T-cell (primary cell): ENCODE measurements at places on chromosomes 3 and 15.

DNA sequence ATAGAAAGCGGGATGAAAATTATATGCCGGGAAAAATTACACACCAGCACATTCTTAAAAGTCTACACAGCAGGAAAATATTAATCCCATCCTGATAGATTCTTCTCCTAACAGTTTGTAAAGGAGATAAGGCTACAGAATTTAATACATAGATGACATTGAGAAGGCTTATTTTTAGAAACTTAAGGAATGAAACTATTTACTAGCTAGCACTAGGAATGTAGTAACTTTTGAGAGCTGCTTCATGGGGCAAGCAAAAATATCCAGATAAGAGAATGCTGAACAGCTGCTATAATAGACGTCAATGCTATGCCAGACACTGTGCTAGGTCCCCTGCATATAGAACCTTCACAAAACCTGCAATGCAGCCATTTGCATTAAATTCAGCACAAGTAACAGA is 912.7 kb upstream of the NR2F2 start:
- DNase-seq, result no peak

- DNase-seq, result no peak
Observed at GRCh38 chr3:138451595-138452162, 17.3 kb downstream of the ESYT3 start.

- DNase-seq, result no peak
Observed at GRCh38 chr3:190252080-190252479, 70.2 kb downstream of the CLDN1 start.

DNA sequence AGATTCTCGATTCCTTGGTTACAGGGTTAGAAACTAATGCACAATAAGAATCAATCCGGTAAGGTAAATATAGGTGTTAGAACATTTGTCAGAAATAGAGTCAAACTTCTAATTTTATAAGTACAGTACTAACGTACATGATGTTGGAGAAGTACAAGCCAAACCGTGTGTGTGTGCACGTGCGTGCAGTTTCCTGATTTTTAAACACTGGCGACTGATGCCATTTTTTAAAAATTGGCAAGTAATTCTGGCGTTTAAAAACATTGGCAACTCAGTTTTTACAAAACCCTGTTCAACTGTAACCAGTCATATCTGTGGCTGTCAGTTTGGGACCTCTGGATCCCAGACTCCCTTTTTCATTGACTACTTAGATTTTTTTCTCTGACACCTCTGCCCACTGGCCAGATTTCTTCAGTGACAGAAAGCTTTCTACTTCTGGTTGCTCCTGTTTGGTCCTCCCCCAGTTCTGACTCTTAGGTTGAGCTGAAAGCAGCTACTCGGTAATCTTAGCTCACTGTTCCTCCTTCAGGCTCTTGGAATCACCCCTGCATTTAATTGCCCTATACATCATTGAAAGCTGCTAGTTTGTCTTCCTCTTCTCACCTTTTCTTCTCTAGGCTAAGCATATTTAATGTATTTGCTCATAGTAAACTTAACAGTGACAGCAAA is 843 bp downstream of the ATG7 start:
- DNase-seq, result no peak

GRCh38 chr3:23775254-23775909 is 30.4 kb upstream of the UBE2E1 start:
- no peak for DNase-seq

DNA sequence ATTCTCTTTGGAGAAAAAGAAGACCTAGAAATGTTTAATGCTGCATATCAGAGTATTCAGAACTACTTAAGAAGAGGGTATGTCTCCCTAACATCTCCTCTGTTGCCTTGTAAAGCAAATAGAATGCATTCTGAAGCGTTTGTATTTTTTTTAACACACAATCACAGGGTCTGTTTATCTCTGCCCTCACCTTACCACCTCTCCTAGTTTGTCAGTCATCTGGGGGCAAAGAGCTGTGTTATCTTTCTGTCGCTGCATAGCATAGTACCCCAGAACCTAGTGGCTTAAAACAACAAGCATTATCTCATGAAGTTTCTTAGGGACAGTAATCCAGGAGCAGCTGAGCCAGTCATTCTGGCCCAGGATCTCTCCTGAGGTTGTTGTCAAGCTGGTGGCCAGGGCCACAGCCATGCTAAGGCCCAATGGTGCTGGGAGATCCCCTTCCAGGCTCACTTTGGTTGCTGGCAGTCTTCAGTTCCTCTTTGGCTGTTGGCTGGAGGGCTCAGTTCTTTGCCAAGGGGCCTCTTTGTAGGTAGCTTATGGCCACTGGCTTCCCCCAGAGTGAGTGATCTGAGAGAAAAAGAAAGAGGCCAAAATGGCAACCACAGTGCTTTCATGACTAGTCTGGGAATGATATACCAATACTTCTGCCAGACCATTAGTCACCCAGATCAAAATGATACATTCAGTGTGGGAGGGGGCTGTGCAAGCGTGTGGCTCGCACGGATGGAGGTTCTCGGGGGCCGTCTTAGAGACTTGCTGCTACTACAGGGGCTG is 17.8 kb downstream of the EDEM1 start:
- no peak for DNase-seq

DNA sequence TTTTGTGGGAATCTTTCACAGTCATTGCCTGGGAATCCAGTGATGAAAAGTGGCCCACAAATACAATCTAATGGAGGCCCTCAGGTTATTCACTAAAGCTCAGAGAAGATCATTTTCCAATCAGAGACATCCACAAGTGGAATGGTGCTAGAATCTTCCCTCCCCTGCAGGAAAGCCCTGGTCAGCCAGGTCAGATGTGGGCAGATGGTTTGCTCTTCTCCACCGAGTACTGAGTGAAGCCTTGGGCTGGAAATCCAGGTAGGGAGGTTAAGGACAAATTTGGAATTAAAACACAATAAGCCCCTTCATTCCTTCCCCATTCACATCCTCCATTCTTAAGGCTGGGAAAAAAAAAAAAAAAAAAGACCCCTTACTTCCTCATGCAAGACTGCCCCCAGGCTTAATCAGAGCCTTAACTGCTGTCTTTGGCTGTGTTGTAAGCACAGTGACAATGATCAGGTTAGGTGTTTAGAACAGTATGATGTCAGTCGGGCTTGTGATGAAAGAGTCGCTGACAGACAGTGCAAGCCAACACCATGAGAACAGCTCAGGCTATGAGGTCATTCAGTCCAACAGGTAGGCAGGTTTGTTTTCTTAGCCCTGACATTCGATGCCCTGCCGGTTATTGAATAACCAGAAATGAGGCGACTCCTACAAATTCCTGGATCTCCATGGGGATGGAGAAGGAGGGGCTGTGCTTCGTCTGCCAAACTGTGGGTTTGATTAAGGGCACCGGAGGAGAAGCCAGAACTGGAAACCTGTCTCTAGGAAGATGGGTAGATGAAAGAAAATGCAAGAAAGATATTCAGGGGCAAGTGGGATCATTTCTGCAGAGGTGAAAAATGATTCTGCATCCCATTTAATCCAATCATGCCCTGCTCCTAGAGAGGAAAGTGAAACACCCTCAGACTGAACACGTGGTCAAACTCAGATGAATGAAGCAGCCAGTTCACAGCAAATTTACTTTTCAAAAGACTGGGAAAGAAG is 23.5 kb upstream of the HES1 start:
- DNase-seq, result no peak

DNA sequence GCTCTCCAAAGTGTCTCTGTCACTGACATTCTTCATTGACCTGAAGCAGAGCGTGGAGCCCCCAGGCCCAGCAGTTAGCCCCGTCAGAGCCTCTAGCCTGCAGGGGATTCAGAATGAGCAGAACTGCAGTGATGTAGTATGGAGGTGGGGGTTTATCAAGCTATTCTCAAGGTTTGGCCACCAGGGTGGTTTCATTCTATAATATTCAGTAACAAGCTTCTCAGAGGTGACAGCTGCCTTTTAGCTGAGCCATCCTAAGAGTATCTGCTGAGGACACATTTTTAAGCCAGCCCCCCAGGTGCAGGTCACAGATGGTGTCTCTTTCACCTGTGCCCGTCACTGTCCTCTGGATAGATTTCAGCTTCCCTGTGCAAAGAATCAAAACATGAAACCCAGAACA is 31.9 kb downstream of the CMTM7 start:
- no peak for DNase-seq

- DNase-seq, result no peak
Observed at GRCh38 chr3:184175981-184176376, 1.3 kb downstream of the AP2M1 start.

DNA sequence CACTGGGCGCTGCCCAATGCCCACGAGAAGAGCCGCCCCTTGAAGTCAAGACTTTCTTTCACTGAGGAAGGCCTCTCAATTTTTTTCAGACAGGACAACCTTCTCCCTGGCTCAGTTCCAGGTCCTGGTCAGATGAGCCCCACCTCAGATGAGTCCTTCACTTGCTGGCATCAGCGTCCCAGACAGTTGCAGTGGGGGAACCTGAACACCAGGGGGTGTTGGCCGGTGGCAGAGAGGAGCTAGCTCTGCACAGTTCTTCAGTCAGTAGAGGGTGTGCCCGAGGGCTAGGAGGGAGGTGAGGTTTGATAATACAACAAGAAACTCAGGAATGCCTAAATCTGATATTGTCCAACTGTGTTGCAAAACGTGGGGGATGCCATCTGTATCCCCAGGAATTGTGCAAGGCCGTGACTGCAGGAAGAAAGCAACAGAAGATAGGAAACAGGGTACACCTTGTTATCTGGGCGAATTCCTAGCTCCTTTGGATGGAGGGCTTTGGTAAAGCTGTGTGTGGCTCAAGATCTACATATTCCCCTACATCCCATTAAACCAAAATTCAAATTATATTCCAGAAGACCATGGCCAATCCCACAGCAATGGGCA is 34.3 kb downstream of the CCR3 start:
- peak; percentile 71 for DNase-seq

DNA sequence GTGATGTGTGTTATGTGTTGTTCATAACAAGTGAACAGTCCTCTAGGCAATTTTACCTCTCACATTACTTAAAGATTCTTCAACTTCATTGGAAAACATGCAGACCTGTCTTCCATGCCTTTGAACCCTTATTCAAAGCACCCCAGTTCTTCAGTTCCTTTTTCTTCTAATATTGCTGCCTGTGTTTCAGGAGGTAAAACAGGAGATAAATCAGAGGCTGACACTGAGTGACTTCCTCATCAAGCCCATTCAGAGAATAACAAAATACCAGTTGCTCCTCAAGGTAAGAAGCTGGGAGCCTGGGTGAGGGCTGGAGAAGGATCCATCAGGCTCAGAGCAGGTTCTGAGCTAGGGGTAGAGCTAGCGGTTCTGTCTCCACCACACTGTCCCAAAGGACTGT is 71.1 kb upstream of the UMPS start:
- DNase-seq, result no peak

GRCh38 chr3:184784731-184785500 is 27.1 kb upstream of the VPS8 start:
- no peak for DNase-seq

DNA sequence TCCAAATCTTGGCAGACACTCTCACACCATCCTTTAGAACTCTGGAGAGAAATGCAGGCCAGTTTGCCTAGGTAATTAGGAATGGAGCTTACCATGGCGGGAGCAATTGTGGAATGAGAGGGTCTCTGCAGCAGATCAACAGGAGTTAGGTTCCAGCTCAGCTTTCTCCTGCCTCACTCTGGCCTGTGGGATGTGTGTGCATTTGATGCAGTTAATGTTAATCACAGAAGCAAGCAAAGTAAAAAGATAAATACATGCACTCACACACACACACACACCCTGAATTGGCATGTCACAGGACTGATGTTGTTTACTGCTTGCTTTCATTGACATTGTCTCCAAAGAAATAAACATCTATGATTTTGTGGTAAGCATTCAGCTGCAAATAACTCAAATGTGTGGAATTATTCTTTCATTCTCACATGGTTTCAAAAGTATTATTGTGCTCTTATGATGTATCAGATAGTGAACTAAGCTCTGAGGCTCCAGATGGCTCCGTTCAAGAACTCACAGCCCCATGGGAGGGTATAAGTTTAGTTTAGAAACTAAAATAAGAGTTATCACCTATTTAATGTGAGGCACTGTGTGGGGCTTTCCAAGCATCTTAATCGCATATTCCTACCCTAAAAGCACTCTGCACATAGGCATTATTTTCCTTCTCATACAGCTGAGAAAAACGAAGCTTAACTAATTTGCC is 31.3 kb upstream of the BFSP2 start:
- DNase-seq, result no peak

GRCh38 chr3:29514912-29515311 is 234.0 kb downstream of the RBMS3 start:
- no peak for DNase-seq

- no peak for DNase-seq
Observed at GRCh38 chr3:157626817-157627216, 123.6 kb upstream of the VEPH1 start.

- DNase-seq, result no peak
Observed at GRCh38 chr3:45460361-45460760, 72.0 kb downstream of the LARS2 start.

GRCh38 chr15:100801256-100801900 is 78.3 kb upstream of the ALDH1A3 start:
- no peak for DNase-seq

GRCh38 chr3:45210308-45211041 is 15.6 kb downstream of the TMEM158 start:
- peak; percentile 85 for DNase-seq

GRCh38 chr3:137020315-137020714 is 62.5 kb downstream of the IL20RB start:
- no peak for DNase-seq

- no peak for DNase-seq
Observed at GRCh38 chr3:117443014-117443413, 733.4 kb downstream of the TUSC7 start.

GRCh38 chr3:113148284-113148683 is 63.1 kb upstream of the BOC start:
- no peak for DNase-seq

DNA sequence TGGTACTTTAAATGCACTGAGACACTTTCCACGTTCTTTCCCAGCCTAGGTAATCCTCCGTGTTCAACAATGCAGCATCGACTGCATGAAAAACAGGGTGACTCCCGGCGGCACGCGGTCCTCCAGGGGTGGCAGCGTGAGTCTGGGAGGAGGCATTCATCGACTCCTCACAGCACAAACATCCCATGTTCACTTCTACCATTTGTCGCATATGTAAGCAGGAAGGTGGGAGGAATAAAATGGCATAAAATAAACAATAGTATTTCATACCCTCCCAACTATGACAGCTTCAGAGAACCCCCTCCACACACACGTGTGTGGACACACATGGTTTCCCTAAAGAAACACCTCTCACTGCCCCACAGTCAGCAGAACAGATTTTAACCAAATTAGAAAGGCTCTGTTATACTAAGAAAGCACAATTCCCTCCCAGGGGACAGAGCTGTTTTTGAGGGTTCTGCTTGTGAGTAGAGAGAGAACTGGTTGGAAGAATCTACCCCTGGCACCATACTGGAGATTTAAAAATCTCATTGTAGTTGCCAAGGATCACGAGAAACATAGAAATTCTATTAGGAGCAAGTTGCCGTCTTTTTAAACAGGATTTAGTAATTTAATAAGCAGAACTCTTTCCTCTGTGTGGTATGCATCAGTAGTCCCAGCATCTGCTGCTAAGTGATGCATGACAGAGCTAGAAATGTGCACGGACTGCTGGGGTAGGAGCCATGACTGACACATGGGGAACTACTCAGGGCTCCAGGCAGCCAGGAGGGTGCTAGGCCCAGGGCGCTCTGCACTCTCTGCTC is 6.0 kb downstream of the FAM43A start:
- DNase-seq, result no peak

- DNase-seq, result no peak
Observed at GRCh38 chr15:97875513-97876280, 84.8 kb upstream of the ARRDC4 start.

- no peak for DNase-seq
Observed at GRCh38 chr15:64029633-64030032, 16.7 kb downstream of the DAPK2 start.

GRCh38 chr3:10398341-10398740 is 77.4 kb upstream of the SEC13 start:
- DNase-seq, result no peak

GRCh38 chr15:75349851-75350588 is 3.2 kb downstream of the NEIL1 start:
- DNase-seq, result peak; percentile 88
